Suppressor macrophage treated with lipopolysaccharide for 4 hours (primary cell): ENCODE measurements at places on chromosomes 5 and 9.

- peak; percentile 35 for DNase-seq
Measured at GRCh38 chr5:95715799-95716461, 15.2 kb upstream of the RHOBTB3 start.

DNA sequence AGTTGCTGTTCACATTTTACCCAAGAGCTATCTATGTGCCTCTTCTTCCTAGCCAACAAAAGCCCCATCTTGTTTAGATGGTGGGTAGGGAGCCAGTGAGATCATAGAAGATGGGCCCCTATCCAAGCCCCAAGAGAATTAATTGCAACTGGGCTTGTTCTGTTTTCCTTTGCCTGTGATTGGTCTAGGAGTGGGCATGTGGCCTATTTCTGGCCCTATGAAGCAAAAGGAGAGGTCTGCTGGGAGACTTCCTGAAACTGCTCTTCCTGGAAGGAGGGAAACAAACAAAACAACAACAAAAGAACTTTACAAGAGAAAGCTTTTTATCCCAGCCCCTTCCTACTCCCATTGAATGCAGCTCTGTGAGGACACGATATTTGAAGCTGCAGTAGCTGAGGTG is 32.5 kb upstream of the ALDOB start:
- DNase-seq: no peak

- DNase-seq: no peak
Measured at GRCh38 chr5:119275146-119275545, 80.7 kb upstream of the TNFAIP8 start.

GRCh38 chr9:93565089-93565488 is 11.3 kb upstream of the PHF2 start:
- no peak for DNase-seq

DNA sequence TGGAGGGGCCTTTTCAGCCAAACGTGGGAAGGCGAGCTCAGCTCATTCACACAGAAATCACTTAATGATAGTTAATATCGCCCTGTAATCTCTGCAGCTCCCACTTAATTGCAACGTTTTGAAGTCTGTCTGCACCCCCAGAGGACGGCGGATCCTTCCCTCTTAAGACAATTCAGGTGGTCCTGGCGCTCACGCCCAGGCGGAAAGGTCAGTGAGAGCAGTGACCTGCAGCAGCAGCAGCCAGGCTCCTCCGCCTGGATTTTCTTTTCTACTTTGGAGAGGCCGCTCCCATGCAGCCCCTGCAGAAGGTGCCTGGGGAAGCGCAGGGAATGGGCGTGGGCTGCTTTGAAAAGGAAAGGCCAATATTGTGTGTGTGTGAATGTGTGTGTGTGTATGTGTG is 400.9 kb upstream of the IRX1 start:
- no peak for DNase-seq

GRCh38 chr5:107858788-107859187 is 188.1 kb upstream of the EFNA5 start:
- no peak for DNase-seq

DNA sequence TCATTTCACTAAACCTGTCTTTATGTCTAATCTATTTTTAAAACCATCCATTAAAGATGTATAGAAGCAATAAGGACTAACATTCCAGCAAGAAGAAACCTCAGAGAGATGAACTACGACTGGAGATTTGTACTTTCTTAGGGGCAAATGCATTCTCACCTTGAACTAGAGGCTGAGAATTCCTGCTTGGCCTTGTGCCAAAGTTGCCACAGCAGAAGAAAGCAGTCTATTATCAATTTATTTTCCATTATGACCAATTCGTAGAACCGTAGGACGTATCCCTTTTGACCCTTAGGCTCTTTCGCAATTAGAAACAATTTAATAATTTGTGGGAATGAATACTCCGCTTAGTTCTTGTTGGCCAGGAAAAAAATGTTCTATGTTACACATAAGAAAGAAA is 1647.4 kb upstream of the CDH9 start:
- DNase-seq: no peak

DNA sequence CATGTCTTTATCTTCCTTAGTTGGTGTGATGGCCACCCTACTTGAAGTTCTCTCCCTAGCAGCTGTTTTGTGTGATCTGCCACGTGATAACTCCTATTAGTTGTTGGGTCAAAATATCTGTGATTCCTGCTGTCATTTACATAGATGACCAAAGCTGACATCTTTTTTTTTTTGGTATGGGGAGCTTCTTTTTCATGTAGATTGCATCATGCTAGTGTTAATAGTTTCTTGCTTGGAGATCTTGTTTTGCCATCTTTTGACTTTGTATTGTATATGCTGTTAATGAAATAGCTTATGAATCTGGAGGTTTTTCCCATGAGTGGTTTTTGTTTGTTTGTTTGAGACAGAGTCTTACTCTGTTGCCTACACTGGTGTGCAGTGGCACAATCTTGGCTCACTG is 243.8 kb downstream of the KDM4C start:
- DNase-seq: no peak

- no peak for DNase-seq
Measured at GRCh38 chr5:132772291-132773070, 4.6 kb downstream of the SEPTIN8 start.

GRCh38 chr5:157345067-157345466 is 79.1 kb downstream of the CYFIP2 start:
- DNase-seq: no peak

GRCh38 chr9:4573634-4574389 is 83.5 kb downstream of the SLC1A1 start:
- no peak for DNase-seq

DNA sequence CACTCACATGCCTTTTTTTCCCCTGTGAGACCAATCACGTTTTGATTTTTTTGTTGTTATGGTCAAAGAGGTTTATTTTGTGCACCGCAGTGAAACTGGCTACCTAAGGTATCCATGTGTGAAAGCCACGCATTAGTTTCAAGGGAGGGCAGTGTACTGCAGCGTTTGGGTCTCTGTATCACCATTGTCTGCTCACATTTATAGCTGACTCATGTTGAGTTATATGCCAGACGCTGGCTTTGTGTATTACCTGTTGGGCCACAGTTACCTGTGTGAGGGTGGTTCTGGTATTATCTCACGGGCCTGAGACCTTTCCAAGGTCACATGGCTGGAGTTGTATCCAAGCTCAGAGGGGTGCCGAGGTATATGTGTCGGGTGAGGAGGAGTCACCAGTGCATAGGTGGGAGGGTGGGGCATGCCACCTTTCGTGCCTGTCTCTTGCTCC is 75.8 kb downstream of the ARHGAP26 start:
- no peak for DNase-seq

DNA sequence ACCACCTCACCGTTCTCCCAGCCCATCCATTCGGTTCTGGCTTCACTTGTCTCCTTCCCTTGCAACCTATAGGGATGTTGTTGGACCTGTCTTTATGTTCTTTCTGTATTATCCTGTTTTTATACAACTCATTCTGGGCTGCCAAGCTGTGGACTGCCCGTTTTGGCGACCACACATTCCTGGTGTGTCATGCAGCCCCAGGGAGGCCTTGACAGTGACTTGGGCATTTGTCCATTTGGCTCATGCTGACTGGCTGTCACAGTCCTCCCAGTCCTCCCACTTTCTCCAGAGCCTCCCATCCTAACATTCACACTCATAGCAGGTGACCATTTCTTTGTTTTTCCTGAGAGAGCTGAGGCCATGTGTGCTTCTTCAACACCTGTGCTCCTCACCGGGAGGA is 136.4 kb downstream of the SLF1 start:
- DNase-seq: no peak

GRCh38 chr9:129611307-129611800 is 9.5 kb downstream of the C9orf50 start:
- no peak for DNase-seq

GRCh38 chr9:125694478-125694877 is 12.5 kb downstream of the MAPKAP1 start:
- no peak for DNase-seq
